Trophoblast cell (in vitro differentiated cells and primary cell): ENCODE measurements at places on chromosomes 5 and 9.

GRCh38 chr9:708551-709432 lies 132.7 kb upstream of the DMRT1 start:
- DNase-seq = peak; percentile 57

DNA sequence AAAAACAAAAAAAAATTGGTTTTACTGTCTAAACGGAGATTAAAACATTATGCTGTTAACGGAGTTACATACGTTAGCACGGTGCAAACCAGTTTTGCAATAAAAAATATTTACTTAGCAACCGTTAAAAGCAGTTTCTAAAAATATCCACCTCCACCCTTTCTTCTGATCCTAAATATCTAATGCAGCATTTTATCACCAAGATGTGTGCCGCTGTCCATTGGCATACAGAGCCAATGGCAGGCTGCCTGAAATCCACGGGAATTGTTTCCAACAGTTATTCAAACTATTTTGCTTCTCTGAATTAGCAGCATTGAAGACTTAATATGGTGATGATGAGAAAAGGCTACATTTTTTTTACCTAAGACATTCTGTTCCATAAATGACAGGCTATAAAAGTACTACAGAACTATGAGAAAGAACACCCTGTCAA lies 61.6 kb downstream of the CSNK1A1 start:
- DNase-seq = peak; percentile 89

DNA sequence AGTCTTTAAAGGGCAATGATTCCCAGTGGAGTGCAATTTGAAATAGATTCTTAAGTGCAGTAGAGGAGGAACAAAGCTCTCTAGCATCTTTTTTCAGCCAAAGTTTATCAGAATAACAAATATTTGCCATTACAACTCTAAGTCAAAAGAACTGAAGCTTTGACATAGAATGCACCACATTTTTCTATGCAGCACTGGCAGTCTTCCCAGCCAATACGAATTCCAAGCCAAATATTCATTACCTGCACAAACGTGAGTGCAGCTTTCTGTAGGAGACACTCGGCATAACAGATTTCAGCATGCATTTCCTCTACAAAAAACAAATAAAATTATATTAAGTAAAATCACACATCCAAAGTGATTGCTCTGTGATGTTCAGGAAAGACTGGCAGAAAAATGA lies 103.4 kb downstream of the TTC39B start:
- DNase-seq = no peak

GRCh38 chr5:142495531-142495930 lies 170.7 kb upstream of the SPRY4 start:
- no peak for DNase-seq

DNA sequence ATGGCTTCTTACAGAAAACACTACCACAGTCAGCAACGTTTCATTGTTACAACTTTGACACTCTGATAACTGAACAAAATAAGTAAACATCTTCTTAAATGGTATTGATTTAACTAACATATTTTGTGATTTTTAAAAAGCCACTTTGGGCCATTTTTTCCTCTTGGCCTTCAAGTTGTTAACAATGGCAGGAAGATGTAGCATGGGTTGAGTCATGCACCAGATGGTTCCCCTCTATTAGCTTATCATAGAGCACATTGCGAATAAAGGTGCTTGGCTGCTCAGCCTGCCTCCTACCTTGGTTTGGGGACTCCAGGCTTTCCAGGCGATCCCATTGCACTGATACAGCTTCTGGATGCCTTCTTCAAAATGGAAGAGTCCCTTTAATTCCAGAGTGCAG lies 24.1 kb upstream of the CER1 start:
- DNase-seq = no peak

DNA sequence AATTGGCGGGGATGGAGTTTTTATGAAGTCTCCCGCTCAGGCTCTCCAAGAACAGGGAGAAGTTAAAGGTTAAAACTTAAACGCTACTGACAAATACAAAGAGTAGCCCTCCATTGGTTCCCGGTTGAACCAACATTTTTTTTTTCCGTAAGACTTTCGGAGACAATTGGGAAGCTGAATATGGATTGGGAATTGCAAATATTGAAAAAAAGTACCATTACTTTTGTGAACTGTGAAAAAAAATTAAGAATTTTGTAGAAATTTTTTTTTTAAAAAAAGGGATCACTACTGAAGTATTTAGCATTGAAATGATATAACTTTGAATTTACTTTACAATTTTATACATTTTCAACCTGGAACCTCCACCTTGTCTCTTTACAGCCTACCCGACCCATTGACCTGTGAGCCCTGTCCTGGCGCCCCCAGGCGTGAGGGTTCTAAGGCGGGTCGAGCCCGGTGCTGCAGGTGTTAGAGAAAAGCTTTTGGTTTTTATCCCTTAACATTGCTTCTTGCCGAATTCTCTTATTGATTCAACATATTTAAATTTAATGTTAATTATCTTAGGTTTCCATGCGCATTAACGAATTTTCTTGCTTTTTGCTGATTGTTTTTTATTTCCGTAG lies 448 bp upstream of the ZNF782 start:
- DNase-seq = no peak

DNA sequence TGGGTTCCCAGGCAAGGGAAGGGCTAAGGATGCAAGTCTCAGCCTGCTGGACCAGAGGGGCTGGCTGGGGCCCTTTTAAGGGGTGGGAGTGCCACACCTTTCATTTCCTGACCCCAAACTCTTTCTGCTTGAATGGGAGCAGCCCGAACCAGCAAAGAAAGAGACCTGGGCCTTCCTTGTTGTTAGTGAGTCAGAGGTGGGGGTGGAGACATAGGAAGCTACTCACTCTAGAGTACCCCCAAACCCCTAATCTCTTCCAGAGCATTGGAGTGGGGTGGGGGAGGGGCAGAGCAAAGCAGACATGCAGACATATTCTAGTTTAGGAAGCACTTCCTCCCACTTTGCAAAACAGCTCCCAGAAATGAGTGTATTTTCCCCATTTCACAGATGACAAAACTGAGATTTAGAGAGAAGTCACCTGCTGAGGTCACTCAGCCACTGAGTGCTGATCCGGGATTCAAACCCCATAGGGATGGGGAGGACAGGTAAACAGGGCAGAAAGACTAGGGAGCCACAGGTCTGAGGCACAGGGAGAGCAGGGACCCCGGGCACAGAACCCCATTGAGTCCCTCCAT lies 6.0 kb upstream of the AQP3 start:
- no peak for DNase-seq

DNA sequence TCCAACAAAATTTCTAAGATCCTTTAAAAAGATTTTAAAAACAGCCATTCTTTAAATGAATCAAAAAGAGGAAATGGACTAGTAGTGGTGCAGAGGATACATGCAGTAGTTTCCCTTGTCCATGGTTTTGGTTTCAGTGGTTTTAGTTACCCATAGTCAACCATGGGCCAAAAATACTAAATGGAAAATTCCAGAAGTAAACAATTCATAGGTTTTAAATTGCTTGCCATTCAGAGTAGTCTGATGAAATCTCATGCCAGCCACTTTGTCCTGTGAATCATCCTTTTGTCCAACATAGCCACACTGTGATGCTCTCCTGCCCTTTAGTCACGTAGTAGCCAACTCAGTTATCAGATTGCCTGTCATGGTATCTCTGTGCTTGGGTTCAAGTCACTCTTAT lies 286.1 kb downstream of the ANXA1 start:
- no peak for DNase-seq

DNA sequence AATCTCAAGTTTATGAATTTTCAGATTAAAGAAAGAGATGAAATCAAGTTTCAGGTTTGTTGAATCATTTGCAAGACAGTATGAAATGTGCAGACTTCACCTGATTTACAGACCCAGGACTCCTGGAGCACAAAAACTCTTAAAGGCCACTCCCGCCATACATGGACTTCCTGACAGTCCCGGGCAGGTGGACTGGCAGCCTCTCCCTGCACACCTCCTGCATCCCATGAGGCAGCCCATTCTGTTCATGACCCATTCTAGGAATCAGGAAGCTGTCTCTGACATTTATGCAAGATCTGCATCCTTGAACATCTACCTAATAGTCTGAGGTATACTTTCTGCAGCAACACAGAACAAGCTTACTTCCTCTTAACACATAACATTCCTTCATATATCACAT lies 5.9 kb downstream of the DDX31 start:
- no peak for DNase-seq

DNA sequence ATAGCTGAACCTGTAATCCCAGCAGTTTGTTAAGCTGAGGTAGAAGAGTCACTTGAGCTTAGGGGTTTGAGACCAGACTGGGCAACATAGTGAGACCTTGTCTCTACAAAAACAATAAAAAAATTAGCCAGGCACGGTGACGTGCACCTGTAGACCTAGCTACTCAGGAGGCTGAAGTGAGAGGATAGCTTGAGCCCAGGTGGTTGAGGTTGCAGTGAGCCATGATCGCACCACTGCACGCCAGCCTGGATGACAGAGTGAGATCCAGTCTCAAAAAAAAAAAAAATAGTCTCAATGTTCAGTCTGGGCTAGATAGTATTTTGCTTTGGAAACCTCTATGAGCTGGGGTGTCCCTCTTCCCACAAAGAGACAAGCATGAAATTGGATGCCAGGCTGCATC lies 51.9 kb upstream of the IQGAP2 start:
- DNase-seq = no peak
